ENCODE measurements at places on chromosomes 3 and 15. TPM values are rescaled to one million over a fixed set of nuclear protein-coding genes. Genes with fewer than 3 reads are reported as not detected.

GRCh38 chr15:28147801-28148200, 48.7 kb upstream of the OCA2 start:
- DNase-seq = no peak
- no peaks in the 10 kb centered on the region for H3K27me3 ChIP-seq
- H3K4me1 ChIP-seq = peaks cover 4% of the 10 kb centered on the region
- H3K27ac ChIP-seq = no peak overlapping the region
- peaks cover 29% of the 10 kb centered on the region for H3K36me3 ChIP-seq
- no peak overlapping the region for H3K4me3 ChIP-seq

Gene SOX2
- total RNA-seq = not detected

- H3K36me3 ChIP-seq = no peaks in the 10 kb centered on the region
- DNase-seq = no peak
- H3K27me3 ChIP-seq = no peaks in the 10 kb centered on the region
- no peak overlapping the region for H3K27ac ChIP-seq
- H3K4me1 ChIP-seq = no peaks in the 10 kb centered on the region
- no peak overlapping the region for H3K4me3 ChIP-seq
Observed at GRCh38 chr15:25181293-25182097, 226.7 kb downstream of the SNRPN start.

- no peak overlapping the region for H3K27ac ChIP-seq
- peaks cover 2% of the 10 kb centered on the region for H3K36me3 ChIP-seq
- peaks cover 29% of the 10 kb centered on the region for H3K4me1 ChIP-seq
- DNase-seq = no peak
- H3K4me3 ChIP-seq = no peak overlapping the region
- peaks cover 47% of the 10 kb centered on the region for H3K27me3 ChIP-seq
Observed at GRCh38 chr15:40932156-40932555, 3.0 kb downstream of the DLL4 start.

- no peak overlapping the region for H3K4me3 ChIP-seq
- no peaks in the 10 kb centered on the region for H3K27me3 ChIP-seq
- no peak for DNase-seq
- peaks cover 41% of the 10 kb centered on the region for H3K36me3 ChIP-seq
Observed at GRCh38 chr3:8885536-8886316, 77.5 kb downstream of the RAD18 start.

DNA sequence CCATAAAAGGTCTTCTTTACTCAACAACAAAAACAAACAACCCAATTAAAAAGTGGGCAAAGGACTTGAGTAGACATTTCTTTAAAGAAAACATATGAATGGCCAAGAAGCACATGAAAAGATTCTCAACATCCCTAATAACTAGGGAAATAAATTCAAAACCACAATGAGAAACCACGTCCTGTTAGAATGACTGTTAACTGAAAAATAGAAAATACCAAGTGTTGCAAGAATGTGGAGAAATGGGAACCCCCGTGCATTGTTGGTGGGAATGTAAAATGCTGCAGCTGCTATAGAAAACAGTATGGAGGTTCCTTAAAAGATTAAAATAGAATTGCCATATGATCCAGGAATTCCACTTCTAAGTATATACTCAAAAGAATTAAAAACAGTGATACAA, 34.8 kb downstream of the NMNAT3 start:
- H3K27ac ChIP-seq = no peak overlapping the region
- DNase-seq = no peak
- no peaks in the 10 kb centered on the region for H3K27me3 ChIP-seq
- H3K4me1 ChIP-seq = peaks cover 11% of the 10 kb centered on the region
- H3K4me3 ChIP-seq = no peak overlapping the region

Gene SLC26A6
- total RNA-seq = 58.2 TPM

DNA sequence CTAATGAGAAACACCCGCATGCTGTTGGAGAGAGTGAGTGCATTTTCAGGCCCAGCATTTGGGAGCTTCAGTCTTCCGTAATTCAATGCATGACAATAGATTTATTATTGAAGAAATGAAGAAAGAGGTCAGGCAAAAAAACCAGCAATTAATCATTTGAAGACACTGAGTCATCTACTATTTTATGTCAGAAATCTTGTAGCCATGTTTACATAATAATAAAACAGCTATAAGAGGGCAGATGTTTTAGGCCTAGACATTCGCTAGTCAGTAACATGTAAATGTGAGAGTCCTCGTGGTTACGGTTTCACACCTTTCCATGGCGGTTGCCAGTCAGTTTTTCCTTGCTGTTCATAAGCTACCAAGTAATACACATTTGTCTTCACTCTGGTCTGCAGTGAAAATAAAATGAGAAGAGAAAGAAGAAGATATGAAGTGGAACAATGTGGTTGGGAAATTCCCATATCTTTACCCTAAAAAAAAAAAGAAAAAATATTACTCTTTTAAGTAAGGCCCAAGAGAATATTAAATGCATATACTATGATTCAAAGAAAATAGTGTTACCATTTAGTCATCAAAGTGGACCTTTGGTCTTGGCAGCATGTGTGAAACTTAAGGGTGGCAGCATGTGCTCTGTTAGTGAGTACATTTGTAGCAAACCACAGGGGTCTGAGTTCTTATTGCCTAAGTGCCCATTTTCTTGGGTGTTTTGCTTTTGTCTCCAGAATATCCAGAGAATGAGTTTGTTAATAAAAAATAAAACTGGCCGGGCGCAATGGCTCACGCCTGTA, 140.5 kb upstream of the TBL1XR1 start:
- H3K4me3 ChIP-seq = peak overlapping the region; percentile 29
- H3K27me3 ChIP-seq = no peaks in the 10 kb centered on the region
- peak overlapping the region; percentile 84 for H3K27ac ChIP-seq
- peaks cover 41% of the 10 kb centered on the region for H3K4me1 ChIP-seq

Gene KNL1
- total RNA-seq = 25.3 TPM

DNA sequence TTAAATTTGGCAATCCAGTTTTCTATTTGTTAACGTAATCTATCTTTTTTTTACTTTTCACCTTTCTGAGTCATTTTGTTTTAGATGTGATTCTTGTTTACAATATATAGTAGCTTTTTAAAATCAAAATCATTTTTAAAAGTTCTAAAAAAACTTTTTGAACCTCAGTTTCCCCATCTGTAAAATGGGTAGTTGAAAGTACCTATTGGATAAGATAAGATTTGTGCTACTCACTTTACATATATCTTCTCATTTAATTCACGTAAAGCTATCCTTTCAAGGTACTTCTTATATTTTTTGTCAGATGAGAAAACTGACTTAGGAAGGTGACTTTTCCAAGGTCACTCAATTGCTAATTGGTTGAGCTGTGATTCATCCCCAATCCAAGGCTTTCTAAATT, 153.2 kb downstream of the EEFSEC start:
- no peak overlapping the region for H3K4me3 ChIP-seq
- no peak overlapping the region for H3K27ac ChIP-seq
- DNase-seq = no peak
- H3K4me1 ChIP-seq = no peaks in the 10 kb centered on the region

GRCh38 chr3:45498532-45498931, 96.0 kb upstream of the LIMD1 start:
- peaks cover 3% of the 10 kb centered on the region for H3K4me1 ChIP-seq
- H3K4me3 ChIP-seq = no peak overlapping the region
- H3K36me3 ChIP-seq = peaks cover 18% of the 10 kb centered on the region
- H3K27me3 ChIP-seq = no peaks in the 10 kb centered on the region
- DNase-seq = no peak
- H3K27ac ChIP-seq = no peak overlapping the region

Gene THBS1
- 1.9 TPM for total RNA-seq

GRCh38 chr3:101069901-101070798, 76.9 kb upstream of the ABI3BP start:
- peaks cover 25% of the 10 kb centered on the region for H3K27me3 ChIP-seq
- H3K4me1 ChIP-seq = peaks cover 2% of the 10 kb centered on the region
- H3K4me3 ChIP-seq = no peak overlapping the region
- no peaks in the 10 kb centered on the region for H3K36me3 ChIP-seq

DNA sequence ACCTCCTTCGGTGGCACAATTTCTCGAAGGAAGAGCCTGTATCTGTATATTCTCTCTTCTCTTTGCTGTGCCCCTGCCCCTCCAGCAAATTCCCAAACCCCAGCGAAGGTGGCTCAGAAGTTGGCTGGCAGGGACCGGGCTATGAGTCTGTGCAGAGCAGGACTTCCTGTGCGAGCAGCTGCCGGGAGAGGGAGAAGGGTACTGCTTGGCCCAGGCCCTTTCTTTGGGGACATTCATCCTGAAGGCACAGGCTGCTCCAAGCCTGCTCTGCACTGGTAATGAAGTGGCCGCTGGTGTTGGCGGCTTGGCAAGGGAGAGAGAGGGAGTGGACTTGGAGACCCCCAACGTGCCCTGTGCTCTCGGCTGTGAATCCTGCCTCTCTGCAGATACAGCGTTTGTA, 1.5 kb downstream of the SLC6A11 start:
- H3K36me3 ChIP-seq = peaks cover 1% of the 10 kb centered on the region
- no peak overlapping the region for H3K27ac ChIP-seq
- no peaks in the 10 kb centered on the region for H3K4me1 ChIP-seq
- H3K4me3 ChIP-seq = no peak overlapping the region
